Esophagus muscularis mucosa (tissue), 4 donors: ENCODE measurements at places on chromosomes 6 and 20. TPM values are rescaled to one million over a fixed set of nuclear protein-coding genes. Genes with fewer than 3 reads are reported as not detected.

DNA sequence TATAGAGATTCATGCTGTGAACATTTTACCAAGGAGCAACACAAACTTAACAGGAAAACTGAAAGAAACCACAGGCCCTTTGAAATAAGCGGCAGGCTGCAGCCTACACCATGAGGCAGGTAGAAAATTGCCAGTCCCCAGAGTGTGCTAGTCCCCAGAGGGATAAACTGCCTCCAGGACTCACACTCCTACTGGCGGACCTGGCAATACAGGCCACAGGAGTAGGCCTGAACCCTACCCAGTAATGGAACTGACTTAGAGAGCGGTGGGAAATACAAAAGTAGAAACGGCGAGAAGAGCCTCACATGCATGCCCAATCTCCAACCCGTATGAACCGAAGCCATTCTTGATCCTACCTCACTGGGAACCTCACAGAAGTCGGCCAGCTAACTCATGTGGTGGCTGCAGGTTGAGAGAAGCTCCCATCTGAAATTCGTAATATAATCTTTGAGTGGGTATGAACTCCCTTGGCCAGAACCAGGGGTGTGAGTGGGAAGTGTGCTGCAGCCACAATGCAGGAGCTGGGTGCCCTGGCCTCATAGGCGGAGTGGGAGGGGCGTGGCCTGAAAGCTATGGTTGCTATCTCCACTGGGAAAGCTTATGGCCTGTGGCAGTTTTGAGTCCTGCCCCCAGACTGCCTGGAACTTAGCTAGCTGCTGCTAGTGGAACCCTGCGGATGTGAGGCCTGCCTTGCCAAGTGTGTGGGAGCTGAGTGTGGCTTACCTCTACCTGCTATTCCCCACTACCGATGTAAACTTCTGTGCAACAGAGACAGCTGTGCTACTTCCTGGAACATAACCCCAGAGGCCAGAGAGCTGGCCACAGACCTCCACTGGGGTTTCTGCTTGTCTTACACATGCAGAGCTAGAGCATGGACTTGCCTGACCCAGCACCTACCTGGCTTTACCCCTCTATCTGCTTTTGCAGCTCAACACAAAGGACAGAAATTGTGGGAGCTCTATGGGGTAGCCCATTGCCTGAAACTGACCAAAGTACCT is 146.5 kb upstream of the COL21A1 start:
- no peaks in the 10 kb centered on the region for H3K27me3 ChIP-seq
- no peak for DNase-seq
- H3K36me3 ChIP-seq = no peaks in the 10 kb centered on the region

DNA sequence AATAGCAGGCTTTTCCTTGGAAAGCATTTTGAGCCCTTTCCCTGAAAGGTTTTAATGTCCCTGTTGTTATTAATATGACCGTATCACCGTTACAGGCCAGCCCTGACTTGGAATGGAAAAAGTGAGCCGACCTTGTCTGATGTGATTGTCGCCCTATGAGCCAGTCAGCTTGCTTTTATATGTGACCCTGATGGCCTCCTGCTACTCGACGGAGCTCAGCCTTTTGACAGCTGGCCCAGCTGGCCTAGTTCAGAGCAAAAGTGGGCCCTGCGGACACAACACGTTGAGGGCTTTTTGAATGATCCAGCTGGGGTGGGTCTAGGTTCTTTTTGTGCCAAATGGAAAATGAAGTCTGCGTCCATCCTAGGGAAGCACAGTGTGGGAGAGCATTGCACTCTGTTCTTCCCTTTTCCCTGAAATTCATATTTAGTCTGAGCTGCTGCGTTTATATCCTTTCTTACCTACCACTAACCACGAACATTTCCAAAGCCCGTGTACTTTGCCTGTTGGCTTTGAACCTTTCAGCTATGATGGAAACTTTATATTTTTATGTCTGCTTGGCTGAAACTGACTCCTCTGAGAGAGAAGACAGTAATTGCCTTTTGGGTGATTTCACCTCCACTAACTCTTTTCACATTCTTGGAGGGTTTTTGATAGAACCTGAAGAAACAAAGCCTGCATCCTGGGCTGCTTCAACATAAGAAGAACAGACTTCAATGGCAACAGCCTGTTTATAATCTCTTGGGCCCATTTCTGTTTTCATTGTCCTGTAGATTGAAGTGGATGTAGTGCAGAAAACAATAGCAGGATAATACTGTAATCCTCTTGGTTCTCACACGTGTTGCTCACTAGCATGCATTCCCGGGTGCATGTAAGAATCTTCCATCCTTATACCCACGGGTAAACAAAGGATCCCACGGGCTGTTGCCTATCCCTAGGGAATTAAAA is 121.8 kb upstream of the HDGFL1 start:
- H3K36me3 ChIP-seq = no peaks in the 10 kb centered on the region
- H3K27me3 ChIP-seq = no peaks in the 10 kb centered on the region
- peaks cover 17% of the 10 kb centered on the region for H3K4me1 ChIP-seq
- H3K4me3 ChIP-seq = no peak overlapping the region

DNA sequence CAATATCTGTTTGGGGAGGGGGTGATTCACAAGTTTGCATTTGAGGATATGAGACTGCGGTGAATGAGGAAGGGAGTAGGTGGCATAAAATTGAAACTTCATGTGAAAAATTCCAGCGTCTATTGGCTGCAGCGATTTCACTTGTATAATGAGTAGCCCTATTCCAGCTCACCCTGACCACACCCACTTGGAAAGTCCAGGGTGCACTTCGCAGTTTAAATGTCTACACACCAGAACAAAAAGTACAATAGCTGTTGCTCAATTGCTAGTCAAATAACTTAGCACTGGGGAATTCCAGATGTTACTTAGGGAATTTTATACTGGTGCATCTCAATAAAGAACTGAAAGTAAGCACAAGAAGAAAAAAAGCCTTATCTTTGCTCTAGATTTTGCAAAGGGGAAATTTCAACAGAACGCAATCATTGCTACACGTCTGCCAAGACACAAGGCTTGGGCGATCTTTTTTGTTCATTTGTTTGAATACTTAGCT is 6.3 kb downstream of the TNFAIP3 start:
- H3K4me3 ChIP-seq = peak overlapping the region; percentile 26
- peaks cover 38% of the 10 kb centered on the region for H3K36me3 ChIP-seq
- DNase-seq = no peak
- no peaks in the 10 kb centered on the region for H3K27me3 ChIP-seq

GRCh38 chr6:141259091-141259490 is 873.6 kb upstream of the GJE1 start:
- H3K4me3 ChIP-seq = no peak overlapping the region
- no peak overlapping the region for H3K27ac ChIP-seq
- H3K36me3 ChIP-seq = no peaks in the 10 kb centered on the region
- no peak for DNase-seq
- peaks cover 3% of the 10 kb centered on the region for H3K4me1 ChIP-seq
- no peaks in the 10 kb centered on the region for H3K27me3 ChIP-seq

DNA sequence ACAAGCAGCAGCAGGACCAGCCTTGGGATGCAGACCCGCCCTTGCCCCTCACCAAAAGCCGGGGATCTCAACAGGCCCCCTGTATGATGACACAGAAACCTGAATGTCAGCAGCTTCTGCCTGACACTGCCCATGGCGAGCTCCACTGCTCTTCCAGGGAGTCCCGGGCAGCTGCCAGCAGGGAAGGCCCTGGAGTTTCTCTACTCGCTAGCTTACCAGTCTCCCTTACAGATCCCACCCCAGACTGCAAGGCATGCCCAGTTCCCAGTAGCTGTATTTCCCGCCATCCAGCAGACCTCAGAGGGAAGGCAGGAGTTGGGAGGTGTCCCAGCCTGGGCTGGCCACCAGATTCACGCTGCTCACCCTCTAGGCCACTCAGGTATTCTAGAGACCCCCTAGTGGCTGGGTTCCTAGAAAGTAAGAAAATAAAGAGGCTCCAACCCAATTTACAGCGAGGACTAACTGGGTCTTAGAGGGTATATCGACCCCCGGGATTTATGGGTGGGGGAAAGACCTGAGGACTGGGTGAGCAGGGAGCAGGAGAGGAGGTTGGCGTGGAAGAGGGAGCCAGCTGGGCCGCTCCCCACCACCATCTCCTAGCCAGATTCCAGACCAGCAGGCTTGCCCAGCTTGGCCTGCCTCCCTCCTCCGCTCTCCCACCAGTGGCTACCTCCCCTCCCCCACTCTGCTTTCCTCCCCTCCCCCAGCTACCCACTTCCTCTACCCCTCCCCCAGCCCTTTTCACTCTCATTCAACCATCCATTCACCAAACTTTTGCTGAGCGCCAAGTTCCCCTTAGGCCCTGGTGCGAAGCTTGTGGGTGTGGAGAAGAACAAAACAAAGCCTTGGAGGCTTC is 9.7 kb upstream of the HMGA1 start:
- no peak overlapping the region for H3K4me3 ChIP-seq
- H3K27me3 ChIP-seq = no peaks in the 10 kb centered on the region

GRCh38 chr20:36483209-36483918 is 58.0 kb upstream of the MYL9 start:
- no peak overlapping the region for H3K4me3 ChIP-seq
- H3K36me3 ChIP-seq = no peaks in the 10 kb centered on the region
- H3K4me1 ChIP-seq = peaks cover 100% of the 10 kb centered on the region
- DNase-seq = no peak
- H3K27ac ChIP-seq = peak overlapping the region; percentile 36
- H3K27me3 ChIP-seq = no peaks in the 10 kb centered on the region

DNA sequence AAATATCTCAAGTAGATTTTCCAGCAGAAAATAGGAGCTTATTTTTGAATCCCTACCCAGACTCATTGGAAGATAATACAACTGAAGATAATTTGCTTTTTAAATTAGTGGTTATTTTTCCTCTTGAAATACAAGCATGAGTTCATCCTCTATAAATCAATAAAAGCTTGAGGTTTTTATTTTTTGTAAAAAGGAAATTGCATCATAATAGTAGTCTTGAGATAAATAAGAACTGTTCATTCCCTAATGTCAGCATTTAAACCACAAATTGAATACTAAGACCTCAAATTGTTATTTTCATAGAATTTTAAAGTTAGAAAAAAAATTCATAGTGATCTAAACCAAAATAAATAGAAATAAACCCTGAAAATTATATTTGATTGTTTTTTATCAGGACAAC is 719.1 kb downstream of the CD109 start:
- H3K36me3 ChIP-seq = no peaks in the 10 kb centered on the region
- H3K4me3 ChIP-seq = no peak overlapping the region
- no peak overlapping the region for H3K27ac ChIP-seq
- H3K27me3 ChIP-seq = no peaks in the 10 kb centered on the region
- H3K4me1 ChIP-seq = no peaks in the 10 kb centered on the region

- H3K27me3 ChIP-seq = no peaks in the 10 kb centered on the region
- no peak overlapping the region for H3K4me3 ChIP-seq
- DNase-seq = no peak
- no peaks in the 10 kb centered on the region for H3K36me3 ChIP-seq
- H3K4me1 ChIP-seq = no peaks in the 10 kb centered on the region
- no peak overlapping the region for H3K27ac ChIP-seq
These were observed 209.0 kb upstream of the SLC35B3 start for GRCh38 chr6:8644306-8644705.

GRCh38 chr20:61053889-61054288 is 198.2 kb upstream of the CDH4 start:
- H3K27me3 ChIP-seq = no peaks in the 10 kb centered on the region
- no peaks in the 10 kb centered on the region for H3K36me3 ChIP-seq
- DNase-seq = no peak
- peaks cover 16% of the 10 kb centered on the region for H3K4me1 ChIP-seq

DNA sequence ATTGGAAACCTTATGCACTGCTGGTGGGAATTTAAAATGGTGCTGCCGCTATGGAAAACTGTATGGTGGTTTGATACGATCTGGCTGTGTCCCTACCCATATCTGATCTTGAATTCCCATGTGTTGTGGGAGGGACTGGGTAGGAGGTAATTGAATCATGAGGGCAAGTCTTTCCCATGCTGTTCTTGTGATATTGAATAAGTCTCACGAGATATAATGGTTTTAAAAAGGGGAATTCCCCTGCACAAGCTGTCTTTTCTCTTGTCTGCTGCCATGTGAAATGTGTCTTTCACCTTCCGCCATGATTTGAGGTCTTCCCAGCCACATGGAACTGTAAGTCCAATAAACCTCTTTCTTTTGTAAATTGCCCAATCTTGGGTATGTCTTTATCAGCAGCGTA is 4.9 kb downstream of the TAP2 start:
- H3K27me3 ChIP-seq = no peaks in the 10 kb centered on the region
- no peak overlapping the region for H3K4me3 ChIP-seq
- H3K36me3 ChIP-seq = peaks cover 28% of the 10 kb centered on the region
- peaks cover 18% of the 10 kb centered on the region for H3K4me1 ChIP-seq
- DNase-seq = peak; percentile 10

Gene C20orf202
- not detected for total RNA-seq

Gene MYT1
- not detected for total RNA-seq

Gene SLC17A4
- not detected for total RNA-seq

Gene WFDC10B
- not detected for total RNA-seq

Gene CFAP61
- total RNA-seq = not detected
